ENCODE measurements at places on chromosomes 3 and 15.

GRCh38 chr3:75894234-75894633, 108.9 kb upstream of the ZNF717 start:
- no peak for DNase-seq

GRCh38 chr3:147672436-147672835, 263.3 kb downstream of the ZIC1 start:
- no peak for DNase-seq

DNA sequence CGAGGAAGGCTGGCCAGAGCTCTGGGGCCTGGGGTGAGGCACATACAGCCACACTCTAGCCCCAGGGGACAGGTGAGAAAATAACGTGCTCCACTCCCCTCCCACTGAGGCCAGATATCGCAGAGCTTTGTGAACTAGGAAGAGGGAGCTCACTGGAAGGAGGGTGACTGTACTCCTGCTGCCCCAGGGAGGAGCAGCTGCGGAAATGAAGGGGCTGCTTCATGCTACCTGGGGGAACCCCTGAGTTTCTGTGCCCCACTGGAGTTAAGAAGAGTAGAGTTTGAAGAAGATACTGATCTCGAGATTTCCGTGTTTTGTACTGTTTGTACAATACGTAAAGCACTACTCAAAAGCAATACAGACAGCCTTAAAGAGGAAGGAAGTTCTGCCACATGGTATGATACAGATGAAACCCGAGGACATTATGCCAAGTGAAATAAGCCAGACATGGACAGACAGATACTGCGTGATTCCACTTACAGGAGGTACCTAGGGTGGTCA, 44.6 kb downstream of the CMTM6 start:
- DNase-seq, result no peak

GRCh38 chr15:82803793-82804574, 1.9 kb downstream of the FSD2 start:
- DNase-seq, result no peak

DNA sequence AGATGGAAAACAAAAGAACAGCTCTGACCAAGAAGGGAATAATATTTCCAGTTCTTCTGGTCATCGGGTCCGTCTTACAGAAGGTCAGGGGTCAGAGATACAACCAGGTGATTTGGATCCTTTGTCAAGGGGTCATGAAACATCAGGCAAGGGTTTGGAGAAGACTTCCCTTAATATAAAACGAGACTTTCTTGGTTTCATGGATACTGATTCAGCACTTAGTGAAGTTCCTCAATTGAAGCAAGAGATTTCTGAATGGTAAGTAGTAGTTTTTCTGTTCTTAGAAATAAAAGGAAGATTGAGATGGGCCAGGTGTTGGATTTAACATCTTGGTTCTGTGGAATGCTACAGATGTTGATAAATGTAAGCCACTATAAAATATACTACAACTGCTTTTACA, 9.5 kb downstream of the MGA start:
- DNase-seq, result no peak

DNA sequence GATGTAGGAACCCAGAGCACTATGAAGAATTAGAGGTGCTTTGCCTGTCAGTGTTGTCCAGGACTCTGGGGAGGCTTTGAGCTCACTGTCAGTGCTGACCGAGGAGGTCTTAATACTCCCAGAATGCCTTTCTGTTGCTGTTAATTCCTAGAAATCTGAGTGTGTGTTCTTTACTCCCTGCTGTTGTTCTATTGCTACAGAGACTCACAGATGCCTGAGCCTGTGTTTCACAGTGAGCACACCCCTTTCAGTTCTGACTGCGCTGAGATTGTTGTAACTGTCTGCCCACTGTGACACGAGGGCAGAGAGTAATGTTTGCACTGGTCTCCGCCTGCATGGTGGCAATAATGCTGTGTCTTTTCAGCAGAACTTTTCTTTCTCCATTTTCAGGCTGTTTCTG, 162.9 kb downstream of the RYR3 start:
- DNase-seq, result no peak

DNA sequence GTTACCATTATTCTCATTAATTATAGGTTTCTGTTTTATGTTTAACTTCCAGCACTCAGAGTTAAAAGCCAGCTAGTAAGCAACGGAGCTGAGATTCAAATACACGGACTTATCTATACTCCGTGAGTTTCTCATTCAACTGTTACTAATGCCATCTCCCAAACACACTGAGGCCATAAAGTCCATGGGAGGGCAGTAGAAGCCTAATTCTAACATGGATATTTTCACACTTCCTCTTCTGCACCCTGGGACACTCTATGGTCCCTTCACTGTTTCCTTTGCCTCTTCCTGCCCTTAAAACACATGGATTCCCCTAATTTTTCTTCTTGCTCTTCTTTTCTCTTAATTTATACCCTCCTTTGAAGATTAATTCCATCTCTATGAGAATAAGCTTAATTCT, 245.0 kb downstream of the KLF13 start:
- DNase-seq, result no peak

DNA sequence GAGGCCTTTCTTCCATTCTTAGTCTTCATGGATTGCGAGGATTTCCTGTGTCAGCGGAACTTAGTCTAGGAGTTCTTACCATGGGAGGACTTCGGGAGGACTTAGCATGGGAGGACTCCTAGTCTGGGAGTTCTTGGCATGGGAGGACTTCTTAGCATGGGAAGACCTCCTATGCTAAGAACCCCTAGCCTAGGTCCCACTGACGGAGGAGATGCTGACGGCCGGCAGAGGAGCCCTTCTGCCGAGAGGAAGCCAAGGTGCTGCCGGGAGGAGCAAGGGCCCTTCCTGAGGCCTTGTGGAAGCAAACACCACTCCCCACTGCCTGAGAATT, 35.6 kb upstream of the LDHAL6B start:
- no peak for DNase-seq

DNA sequence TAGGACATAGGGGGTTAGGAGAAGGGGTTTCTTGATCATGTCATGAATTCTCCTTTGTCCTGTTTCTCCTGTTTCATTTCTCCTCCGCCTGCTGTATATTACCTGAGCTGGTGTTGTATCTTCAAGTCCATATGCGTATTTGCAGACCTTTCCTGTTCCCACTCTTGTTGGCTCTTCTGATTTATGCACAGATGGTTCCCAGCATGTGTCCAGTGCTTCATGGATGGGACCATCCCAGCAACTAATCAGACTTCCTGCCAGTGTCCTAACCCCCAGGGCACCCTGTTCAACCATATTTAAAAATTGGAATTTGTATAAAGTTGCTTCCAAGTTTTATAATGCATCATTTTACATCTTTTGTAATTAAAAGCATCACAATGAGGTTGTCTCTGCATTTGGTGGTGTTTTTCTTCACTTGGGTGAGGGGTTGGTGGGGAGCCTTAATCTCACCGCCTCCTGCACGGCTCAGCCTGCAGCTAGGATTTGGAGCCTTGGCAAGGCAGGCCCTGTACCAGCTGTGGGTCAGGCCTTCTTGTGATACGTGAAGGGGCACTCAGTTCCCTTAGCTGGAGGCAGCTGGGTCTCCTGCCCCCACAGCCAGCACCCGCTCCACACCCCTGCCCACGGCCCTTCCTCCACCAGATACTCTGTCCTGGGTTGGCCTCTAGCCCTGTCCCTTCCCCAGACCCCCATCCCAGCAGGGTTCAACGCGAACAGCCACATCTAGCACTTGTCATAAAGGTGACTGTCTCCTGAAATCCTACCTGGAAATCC, 72.0 kb upstream of the BLM start:
- DNase-seq, result no peak

Measured in GOT3 (cell line).